ENCODE measurements at places on chromosomes 7 and 10.

GRCh38 chr10:1551636-1552338 lies 185.5 kb downstream of the ADARB2 start:
- H3K27ac ChIP-seq = no peak overlapping the region
- no peak for DNase-seq
- H3K4me1 ChIP-seq = no peaks in the 10 kb centered on the region
- no peaks in the 10 kb centered on the region for H3K27me3 ChIP-seq

DNA sequence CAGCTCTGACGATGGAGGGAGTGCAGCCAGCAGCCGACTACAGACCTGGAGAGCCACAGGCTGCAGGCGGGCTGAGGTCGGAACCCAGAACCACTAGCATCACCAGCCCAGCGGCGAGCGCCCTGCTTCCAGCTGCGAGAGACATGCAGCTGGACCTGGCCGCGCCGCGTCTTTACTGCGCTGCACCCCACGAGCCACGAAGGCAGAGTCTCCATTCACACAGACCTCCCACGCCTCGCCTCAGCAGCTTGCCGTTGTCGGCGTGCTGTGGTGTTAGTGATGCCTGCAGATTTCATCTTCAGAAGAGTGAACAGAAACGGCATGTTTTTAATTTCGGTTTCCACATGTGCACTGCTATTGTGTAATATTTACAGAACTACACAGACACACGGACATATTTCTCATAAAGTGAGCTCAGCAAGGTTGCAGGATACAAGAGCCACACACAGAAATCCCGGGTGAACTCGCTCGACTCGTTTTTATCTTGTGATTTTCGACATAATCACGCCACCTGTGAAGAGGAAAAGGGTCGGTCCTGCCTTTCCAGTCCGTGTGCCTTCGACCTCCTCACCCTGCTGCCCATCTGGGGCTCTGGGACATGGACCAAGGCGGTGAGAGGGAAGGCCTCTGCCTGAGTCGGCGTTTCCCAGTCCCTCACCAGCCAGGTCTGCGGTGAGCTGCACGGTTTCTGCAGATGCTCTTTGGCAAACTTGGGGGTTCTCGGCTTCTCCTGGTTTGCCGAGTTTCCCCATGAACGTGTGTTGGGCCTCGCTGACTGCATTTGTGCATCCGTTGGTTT lies 252.2 kb downstream of the ELFN1 start:
- peaks cover 93% of the 10 kb centered on the region for H3K4me1 ChIP-seq
- no peak for DNase-seq
- H3K4me3 ChIP-seq = peak overlapping the region; percentile 47
- H3K27me3 ChIP-seq = no peaks in the 10 kb centered on the region
- H3K27ac ChIP-seq = peak overlapping the region; percentile 56

DNA sequence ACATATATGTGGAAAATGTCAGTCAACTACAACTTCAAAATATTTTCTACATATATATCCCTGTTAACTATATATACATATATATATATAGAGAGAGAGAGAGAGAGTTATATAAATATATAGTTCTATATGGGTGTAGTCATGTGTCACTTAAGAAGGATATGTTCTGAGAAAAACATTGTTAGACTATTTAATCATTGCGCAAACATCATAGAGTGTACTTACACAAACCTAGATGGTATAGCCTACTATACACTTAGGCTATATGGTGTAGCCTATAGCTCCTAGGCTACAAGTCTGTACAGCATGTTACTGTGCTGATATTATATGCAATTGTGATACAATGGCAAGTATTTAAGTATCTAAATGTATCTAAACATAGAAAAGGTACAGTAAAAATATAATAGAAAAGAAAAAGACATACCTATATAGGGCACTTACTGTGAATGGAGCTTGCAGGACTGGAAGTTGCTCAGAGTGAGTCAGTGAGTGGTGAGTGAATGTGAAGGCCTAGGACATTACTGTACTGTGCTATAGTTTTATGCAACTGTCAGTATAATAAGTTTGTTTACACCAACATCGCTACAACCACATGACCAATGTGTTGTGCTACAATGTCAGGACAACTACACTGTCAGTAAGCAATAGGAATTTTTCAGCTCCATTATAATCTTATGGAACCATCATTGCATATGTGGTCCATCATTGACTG lies 18.0 kb upstream of the FGL2 start:
- H3K27me3 ChIP-seq = no peaks in the 10 kb centered on the region
- H3K36me3 ChIP-seq = no peaks in the 10 kb centered on the region
- no peak for DNase-seq

DNA sequence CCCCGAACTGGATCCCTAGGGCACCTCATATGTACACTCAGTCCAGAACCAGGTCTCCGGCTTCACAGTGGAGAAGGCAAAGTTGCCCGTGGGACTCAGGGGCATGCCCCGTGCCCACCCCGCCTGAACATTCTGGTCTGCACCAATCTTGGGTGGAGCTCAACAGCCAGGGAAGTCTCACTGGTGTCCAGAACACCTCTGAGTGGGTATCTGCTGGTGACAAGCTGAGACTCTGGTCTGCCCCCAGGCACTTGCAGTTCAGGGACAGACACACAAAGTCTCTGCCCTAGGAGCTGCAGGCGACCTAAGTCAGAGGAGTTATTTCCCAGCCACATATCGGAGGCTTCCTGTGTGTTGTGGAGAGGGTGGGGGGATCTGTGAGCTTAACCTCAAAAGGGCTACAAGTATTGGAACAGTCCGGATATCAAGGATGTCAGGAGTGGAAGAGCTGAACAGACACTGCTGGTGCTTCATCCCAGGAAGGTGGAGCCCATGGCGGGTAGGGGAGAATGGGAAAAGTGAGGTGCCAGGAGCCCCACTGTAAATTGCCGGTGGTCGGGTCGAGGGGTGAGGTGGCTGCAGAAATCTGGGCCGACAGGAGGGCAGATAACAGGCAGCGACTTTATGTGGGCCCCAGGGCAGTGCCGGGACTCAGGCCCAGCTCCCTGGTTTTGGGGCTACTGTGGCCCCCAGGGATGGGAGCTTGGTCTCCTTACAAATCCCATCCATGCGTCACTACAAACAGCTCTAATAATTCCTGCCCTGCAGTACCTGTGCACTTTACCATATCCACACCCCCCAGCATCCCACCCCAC lies 8.6 kb upstream of the TLX1 start:
- peaks cover 35% of the 10 kb centered on the region for H3K27me3 ChIP-seq
- H3K27ac ChIP-seq = no peak overlapping the region
- DNase-seq = no peak
- H3K36me3 ChIP-seq = no peaks in the 10 kb centered on the region
- H3K4me1 ChIP-seq = peaks cover 31% of the 10 kb centered on the region
- no peak overlapping the region for H3K4me3 ChIP-seq
